RCC 7860 (cell line): ENCODE measurements at places on chromosomes 2 and 18.

GRCh38 chr2:237496428-237496827, 9.4 kb downstream of the MLPH start:
- DNase-seq: no peak

GRCh38 chr2:189726271-189726670, 36.3 kb downstream of the OSGEPL1 start:
- peak; percentile 45 for DNase-seq

GRCh38 chr2:36493306-36493705, 104.7 kb downstream of the FEZ2 start:
- no peak for DNase-seq

DNA sequence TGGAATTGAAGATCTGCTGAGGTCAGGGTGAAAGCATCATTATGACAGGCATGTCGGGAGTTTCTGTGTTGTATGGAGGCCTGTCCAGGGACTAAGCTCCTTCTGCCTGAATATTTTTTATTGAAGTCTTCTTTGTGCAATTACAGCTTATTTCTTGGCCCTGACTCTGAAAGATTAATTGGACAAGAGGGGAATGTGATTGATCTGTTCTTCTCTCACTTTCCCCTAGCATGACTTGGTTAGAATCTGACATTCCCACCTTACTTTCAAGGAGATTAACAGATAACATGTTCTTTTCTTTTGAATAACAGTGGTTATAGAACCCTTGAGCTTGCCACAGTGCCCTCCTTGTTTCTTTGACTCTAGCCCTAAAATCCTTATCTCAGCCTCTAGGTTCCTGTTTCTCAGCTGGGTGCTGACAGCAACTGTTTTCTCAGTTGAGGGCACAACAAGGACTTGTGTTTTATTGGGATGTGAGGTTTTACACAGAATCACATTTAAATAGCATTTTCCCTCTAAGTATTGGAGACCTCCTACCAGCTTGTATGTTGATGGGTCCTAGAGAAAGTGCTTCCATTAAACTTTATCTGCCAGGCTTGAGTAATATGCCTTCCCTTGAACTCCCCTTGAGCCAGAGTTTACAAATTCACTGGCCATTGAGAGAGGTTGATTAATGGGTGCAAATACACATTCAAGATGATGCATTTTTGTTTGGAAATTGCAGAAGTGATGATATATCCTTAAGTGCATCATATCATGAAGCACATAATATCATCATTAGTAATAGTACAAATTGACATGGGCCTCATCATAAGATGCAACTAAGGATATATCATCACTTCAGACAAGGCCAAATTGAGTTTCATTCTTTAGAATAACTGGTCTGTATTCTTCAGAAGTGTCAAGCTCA, 12.5 kb downstream of the TTLL4 start:
- DNase-seq: no peak

DNA sequence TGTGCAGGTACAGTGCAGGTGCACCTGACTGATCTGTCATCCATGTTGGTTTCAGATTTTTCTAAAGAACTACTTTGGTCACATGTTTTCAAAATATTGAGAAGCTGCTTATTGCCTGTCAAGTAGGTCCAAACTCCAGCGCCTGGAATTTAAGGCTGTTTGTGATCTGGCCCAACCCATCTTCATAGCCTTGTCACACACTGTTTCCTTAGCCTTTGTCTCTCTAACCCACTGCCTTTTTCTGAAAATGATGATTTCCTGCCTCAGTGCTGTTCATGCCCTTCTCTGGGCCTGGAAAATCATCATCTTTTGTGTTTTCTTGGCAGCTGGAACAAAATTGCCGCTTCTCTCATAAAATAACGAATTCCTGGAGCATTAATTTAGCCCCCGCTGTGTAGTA, 7.2 kb downstream of the LIMS1 start:
- DNase-seq: no peak

- no peak for DNase-seq
These were observed 291.1 kb downstream of the SLC8A1 start for GRCh38 chr2:40160751-40161218.

DNA sequence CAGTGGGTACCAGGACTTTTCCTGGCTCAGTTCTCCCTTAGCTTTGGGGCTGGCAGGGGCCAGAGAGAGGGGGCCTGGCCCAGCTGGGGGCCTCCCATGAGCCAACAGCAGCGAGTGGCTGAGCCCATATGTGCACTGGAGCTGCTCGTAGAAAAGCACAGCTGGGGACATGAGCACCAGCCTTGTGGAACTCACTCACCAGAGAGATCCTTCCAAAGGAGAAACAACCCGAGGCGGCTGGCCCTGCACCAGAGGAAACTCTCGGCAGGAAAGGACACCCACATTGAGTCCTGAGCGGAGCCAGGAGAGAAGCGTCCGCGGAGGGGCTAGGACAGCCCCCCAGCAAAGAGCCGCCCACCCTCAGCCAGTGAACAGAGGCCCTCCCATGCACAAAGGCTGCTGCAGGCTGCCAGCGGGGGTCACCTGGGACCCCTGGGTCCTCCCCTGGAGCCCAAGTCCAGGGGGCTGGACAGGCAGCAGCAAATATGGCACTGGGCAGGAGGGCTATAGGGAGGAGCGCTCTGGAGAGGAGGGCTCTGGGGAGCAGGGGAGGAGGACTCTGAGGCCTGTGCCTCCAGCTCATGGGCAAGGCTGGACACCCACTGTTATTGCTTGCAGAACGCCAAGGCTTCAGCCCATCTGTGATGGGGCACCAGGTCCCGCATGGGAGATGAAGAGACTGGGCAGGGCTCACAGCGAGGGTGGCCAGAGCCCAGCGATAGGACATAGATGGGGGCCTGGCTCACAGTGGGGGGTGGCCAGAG, 42.1 kb upstream of the SNED1 start:
- no peak for DNase-seq

- no peak for DNase-seq
These were observed 22.3 kb downstream of the LRATD1 start for GRCh38 chr2:14654835-14655282.

- no peak for DNase-seq
These were observed 73.9 kb upstream of the LPIN2 start for GRCh38 chr18:3086871-3087270.

DNA sequence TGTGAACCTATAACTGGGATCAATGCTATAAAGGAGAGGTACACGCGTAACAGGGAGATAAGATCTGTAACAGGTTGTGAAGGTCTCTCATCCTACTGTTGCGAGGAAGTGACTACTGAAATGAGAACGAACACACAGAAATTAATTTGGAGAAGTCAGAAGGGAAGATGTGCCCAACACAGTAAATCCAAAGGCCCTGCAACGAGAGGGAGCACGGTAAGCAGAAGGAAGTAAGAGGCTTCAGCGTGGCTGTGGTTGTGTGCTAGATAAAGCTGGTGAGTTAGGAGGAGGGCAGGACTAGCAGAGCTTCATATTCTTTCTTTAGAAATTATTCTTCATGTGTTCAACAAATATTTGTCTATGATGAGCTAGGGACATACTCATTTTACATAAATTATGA, 2.5 kb upstream of the ATG16L1 start:
- DNase-seq: no peak

DNA sequence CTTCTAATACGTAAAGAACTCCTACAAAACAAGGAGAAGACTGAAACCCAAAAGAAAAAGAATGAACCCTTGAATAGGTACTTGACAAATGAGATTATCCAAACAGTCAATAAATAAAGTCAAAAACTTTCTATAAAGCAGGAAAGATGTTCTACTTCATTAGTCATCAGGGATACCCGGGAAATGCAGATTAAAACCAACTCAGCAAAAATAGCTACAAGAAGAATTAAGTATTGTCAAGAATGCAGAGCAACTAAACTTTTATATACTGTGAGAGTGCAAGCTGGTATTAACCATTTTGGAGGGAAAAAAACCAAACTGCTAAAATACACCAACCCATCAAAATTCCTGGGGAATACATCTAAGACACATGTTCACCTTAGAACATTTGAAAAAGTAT, 10.4 kb downstream of the TXNL1 start:
- no peak for DNase-seq

GRCh38 chr2:74834792-74835755, 1.1 kb downstream of the HK2 start:
- peak; percentile 24 for DNase-seq

DNA sequence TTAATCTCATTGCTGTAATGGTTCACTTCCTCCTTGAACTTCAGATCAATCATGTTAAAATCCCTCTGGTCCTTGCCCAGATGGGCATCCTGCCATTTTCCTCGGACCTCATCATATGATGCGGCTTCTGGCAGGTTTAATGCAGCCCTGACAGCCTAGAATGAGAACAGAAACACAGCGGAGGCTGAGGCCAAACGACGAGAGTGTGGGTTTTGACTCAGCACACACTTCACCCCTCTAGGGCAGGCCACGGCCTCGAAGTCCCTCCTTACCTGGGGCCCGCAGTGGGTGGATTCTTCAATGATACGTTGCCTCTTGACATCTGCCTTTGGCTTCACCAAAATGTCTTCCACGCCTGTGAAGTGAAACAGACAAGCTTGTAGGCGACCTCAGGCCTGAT, 56.8 kb downstream of the POLR1A start:
- DNase-seq: no peak

DNA sequence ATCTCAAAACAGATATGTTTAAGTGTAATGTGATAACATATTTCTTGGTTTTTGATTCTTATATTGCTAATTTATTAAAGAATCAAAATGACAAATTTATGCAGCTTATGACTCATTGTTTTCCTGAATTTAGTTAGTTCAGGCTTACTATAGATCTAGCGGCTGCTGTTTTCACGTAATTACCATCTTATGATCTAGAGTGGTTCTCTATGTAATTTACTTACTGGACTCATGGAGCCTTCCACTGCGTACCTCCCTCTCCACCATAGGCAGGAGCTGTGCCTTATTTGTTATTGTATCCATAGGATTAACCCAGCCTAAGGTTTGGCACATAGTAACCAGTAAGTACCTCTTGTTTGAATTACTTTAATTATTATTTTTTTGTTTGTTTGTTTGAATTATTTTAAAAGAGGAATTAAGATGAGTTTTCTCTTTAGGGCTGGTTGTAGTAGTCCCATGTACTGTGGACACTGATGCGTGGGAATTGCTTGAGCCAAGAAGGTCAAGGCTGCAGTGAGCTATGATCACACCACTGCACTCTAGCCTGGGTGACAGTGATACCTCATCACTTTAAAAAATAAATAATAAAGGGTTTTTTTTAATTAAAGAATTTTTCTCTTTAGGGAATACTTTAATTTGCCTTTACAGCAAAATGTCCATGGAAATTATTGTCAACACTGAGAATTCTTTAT, 165.5 kb downstream of the PHLPP1 start:
- no peak for DNase-seq

DNA sequence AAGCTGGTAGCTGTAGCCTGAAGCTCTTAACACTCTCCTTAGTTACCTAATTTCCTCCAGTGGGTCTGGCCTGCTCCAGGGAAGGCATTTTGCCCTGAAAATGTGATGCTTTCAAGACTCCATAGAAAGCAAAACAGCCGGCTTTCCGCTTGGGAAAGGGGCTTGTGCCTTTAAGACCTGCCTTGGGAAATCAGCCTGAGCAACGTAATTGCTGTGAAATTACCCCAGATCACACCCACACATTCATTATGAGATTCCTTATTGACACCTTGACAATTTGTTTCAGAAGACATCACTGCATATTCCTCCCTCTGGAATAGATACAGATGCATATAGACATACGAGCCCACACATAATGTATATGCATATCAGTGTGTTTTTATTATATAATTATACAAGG, 190.5 kb upstream of the SKOR2 start:
- DNase-seq: no peak

GRCh38 chr2:169540146-169540545, 30.6 kb downstream of the KLHL41 start:
- DNase-seq: no peak

- DNase-seq: no peak
These were observed 40.5 kb downstream of the ARHGEF4 start for GRCh38 chr2:130877258-130877657.
